ENCODE measurements at places on chromosomes 6 and 20. TPM values are rescaled to one million over a fixed set of nuclear protein-coding genes. Genes with fewer than 3 reads are reported as not detected.

DNA sequence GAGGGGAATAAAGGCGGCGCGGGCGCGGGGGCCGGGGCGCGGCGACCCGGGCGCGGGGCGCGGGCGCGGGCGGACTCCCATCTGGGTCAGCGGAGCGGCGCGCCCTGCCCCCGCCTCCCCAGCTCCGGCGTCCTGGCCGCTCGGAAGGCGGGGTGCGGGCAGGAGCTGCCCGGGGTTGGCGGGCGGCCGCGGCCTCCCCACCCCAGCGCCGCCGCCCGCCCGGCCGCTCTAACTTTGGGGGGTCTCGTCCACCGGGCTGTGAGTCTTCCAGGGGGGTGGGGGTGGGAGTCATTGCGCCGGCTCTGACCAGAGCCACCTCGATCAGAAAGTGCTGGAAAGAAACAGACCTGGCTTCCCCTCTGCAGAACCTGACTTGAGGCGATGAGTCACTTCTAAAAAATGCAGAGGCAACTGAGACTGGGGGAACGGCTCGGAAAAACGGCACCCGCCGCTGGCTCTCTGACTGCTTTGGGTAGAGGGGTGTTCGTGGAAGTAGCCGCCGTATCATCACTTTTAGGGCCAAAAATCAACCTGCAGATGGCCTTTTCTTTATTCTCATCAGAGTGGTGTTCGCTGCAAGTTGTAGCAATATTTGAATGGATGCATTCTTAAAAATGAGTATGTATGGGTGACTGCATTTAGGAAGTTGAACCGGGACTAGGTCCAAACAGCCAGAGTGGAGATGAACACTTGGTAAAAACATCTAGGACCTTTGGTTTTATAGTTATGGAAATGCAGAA lies 667 bp downstream of the CAP2 start:
- peak; percentile 73 for DNase-seq

- DNase-seq: no peak
Observed at GRCh38 chr20:38833154-38833856, 27.8 kb downstream of the PPP1R16B start.

DNA sequence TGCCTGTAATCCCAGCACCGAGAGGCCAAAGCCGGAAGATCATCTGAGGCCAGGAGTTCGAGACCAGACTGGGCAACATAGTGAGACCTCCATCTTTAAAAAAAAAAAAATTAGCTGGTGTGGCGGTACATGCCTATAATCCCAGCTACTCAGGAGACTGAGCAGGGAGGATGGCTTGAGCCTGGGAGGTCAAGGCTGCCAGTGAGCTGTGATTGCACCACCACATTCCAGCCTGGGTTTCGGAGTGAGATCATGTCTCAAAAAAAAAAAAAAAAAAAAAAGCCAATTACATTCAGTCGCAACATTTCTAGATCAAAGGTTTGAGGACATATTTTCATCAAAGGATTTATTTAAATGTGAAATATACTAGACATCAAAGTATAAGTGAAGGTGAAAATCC lies 32.0 kb upstream of the EDN1 start:
- no peak for DNase-seq

DNA sequence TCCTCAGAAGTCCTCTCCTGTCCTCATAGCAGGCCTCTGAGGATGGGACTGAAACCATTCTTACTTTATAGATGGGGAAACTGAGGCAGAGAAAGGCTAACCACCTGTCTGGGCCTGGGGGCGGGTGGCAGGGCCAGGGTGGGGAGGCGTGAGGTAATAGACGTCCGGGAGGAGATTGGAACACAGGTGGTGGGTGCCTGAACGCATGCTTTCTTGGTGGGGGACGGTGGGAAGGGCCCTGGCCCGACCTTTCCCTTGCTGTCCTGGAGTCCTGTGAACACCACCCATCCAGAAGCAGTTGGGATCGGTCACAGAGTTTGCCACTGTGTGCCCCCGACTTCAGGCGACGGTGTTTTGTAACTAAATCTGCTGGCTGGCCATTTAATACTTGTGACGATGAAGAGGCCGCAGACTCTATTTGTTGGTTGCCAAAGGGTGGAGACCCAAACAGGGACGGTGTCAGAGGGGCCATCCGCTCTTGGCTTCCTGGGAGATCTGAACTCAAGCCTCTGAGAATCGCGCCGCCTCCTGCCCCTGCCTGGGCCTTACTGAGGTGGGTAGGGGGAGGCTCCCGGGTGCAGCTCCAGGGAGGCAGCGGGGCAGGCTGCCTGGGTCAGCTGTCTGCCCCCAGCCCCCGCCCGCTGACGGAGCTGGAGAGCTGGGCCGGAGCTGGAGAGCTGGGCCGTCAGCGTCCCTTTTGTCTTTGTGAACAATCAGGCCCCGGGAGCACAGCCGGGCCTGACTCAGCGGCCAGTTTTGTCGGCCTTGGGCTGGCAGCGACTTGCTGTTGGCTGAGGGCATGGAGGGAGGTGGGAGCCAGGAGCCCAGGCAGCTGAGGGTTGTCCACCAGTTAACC lies 4.1 kb downstream of the RBM38 start:
- peak; percentile 41 for DNase-seq

DNA sequence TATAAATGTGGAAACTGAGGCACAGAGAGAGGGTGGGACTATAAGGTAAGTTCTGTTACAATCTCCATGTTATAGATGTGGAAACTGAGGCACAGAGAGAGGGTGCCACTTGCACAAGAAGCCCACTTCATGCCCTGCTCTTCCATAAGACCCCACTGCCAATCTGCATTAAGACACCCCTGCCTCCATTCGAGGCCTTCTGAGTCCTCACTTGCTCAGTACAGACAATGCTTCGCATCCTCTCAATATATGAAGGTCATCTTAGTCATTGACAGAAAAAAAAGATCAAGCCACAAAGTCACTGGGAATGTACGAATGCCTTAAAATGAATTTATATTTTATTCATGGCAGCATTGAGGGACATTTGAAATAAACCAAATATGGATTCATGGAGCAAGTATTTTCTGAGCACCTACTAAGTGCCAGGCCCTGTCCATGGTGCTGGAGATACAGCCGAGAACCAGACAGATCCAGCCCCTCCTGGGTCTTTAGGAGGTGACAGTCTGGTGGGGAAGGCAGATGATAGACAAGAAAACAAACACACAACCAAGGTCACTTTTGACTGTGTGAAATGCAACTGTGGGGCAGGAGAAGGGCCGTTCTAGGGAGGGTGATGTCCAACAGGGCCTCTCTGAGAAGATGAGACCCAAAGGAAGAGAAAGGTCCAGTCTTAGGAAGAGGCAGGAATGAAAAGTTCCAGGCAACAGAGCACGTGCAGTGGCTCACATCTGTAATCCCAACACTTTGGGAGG lies 92.5 kb upstream of the PTPN1 start:
- DNase-seq: no peak

DNA sequence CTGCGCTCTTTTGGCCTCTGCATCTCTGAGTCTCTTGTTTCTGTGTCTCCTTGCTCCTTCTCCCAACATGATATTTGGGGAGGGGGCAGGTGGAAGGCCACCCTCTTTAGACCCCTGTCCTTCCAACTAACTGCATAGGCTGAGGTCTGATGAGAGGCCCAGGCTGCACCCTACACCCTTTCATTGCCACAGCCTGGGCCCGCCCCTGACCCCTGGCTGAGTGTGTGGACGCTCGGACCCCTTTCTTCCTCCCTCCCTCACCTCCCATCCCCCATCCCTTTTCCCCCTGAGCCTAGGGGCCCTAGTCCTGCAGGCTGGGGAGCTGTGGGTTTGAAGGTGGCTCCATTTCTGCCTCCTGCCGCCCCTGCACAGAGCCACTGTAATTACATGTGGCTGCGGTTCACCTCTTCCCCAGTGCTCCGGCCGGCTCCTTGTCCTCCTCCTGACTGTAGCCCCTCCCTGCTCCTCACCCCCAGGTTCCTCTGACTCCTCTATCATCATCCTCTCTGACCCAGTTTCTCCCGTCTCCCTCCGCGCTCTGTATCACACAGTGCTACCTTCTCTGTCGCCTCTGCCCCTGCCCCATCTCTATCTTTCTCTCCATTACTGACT lies 6.8 kb downstream of the MDFI start:
- no peak for DNase-seq

- no peak for DNase-seq
Observed at GRCh38 chr6:13421425-13422059, 65.9 kb downstream of the GFOD1 start.

DNA sequence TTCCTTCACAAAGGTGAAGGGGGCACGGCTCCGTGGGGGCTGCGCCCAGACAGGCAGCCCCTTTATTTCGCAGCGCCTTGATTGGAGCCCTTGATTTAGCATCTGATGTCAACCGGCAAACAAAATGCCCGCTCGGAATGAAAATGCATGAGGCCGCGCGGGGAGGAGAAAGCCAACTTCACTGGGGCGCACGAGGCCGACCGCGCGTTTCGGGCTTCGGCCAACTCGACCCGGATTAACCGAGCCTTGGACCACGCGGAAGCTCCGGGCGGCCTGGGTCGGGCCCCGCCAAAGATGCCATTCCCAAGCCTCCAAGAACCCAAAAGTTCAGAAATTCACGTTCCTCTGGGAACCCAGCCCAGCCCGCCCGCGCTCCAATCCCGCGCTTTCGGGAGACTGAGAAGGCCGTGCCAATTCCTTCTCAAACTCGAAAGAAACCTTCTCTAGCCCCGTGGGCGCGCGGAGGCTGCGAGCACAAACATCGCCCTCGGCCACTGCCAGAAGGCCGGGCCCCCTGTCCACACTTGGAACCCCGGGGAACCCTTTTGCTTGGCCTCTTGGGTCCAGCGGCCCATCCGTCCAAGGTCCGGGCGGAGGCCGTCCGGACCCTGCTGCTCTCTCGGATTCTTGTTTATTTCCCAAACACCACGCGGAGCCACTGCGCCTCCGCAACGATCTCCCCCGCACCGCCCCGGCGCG lies 879 bp upstream of the INSM1 start:
- no peak for DNase-seq

DNA sequence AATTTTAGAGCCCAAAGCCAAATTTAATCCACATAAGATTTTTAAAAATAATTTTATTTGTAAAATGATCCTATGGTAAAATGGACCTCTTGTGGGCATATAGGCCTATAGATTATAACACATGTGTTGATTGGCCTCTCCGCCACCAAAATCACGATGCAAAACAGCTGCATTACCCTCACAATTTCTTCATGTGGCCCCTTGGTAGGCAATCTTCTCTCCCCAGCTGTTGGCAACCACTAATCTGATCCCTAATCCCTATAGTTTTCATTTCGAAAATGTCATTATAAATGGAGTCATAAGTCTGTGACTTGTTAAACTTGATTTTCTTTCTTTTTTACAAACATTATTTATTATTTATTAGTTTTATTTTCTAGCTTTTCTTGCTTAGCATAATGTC lies 263.9 kb upstream of the SULF2 start:
- no peak for DNase-seq

- no peak for DNase-seq
Observed at GRCh38 chr6:47698342-47698787, at the start of gene ADGRF4. Gene ADGRF4 (plus strand): TSS chr6:47698580. CDS start chr6:47707246, 8,666 bp downstream.

DNA sequence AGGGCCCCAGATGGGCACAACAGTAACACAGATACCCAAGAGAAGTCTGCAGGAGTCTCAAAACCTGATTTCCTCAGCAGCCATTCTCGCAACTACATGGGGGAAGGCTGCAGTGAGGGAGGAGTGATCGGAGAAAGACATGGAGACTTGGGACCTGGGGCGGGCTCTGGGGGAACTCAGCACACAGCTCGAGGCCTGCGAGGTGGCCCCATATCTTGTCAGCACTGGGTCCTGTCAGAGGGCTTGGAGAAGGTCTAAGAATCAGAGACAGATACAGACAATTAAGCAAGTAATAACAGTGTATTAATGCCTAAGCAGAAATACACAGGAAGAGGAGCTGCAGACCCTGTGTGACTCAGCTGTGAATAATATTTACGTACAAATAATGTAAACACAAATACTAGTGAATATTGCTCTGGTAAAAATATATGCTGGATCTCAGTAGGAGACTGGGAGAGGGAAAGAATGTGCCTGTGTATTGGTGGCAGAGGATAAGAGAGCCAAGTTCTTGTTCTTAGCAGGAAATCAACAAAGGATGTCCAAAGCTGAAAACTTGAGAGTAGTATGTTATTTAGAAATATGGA lies 336.2 kb downstream of the ZFAND3 start:
- DNase-seq: no peak

GRCh38 chr6:135465903-135466302 lies 31.6 kb downstream of the AHI1 start:
- DNase-seq: no peak

GRCh38 chr6:38271081-38271480 lies 368.6 kb downstream of the BTBD9 start:
- DNase-seq: no peak

DNA sequence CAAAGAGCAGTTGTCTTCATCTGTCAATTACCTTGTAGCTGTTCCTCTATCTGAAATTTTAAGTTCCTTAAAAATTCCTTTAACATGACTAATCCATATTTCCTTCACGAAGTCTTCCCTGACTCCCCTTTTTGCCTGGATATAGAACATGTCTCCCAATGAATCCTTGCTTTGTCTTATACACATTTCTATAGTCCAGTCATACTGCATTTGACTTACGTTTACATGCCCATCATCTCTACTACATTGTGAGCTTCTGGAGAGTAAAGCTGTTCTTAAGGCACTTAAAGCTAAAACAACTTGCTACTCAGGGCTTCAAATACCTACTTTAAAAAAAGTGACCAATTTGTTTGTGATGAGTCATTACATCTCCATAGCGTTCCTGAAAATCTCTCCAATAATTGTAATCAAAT lies 4.9 kb downstream of the REV3L start:
- DNase-seq: no peak

The GMEB2 gene
- total RNA-seq: 9.9 TPM

The ZSCAN23 gene
- 2.3 TPM for total RNA-seq

The PLEKHG1 gene
- total RNA-seq: 4.2 TPM

All from body of pancreas (tissue), 4 donors.